ENCODE measurements at places on chromosomes 6 and 20.

GRCh38 chr20:953742-954141 lies 37.6 kb upstream of the ANGPT4 start:
- no peak for DNase-seq

DNA sequence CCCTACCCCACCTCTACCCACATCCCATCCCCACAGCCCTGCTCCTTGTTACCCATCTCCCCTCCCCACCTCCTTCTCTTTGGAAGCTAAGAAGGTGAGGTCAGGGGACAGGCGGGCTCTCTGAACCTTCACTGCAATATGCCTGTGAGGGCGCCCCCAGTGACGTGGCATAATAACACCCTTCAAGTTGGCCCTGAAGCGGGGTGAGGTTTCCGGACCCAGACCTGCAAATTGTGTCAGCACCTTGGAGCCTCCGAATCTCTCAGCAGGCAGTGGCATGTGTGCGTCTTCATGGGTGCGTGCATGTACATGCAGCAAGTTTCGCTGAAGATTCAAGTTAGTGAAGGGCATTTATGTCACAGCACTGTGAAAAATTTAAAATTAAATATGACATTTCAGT lies 114.6 kb downstream of the SOBP start:
- DNase-seq: no peak

DNA sequence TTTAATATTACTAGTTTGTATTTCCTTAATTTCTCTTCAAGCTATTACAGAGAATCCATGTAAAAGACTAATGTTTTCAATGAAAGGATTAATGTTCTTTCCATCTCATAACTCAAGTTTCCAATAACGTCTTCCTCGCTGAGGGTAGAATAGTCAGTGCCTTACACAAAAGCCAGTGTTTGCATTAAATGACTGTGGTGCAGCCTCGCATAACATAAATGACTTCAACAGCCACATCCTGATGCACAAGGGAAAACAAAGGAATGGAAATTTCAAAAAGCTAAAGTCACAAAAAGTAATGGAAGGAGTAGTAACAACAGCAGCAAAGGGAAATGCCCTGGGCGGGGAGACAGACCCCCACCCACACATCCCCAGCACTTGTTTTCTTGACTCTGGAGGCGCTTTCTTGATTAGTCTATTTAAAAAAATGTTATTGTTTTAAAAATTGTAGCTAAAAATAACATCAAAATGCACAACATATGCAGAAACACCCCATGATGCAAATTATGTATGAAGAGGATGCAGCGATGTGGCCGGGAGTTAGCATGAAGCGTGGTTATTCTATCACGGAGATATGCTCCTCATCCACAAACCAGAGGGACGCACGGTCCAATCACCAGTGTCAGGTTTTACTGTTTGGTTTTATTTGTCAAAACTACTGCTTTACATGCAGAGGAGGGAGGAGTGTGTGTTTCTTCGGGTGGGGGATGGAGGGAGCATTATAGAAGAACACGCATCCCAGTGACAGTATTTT lies 228.6 kb downstream of the GMPR start:
- no peak for DNase-seq

DNA sequence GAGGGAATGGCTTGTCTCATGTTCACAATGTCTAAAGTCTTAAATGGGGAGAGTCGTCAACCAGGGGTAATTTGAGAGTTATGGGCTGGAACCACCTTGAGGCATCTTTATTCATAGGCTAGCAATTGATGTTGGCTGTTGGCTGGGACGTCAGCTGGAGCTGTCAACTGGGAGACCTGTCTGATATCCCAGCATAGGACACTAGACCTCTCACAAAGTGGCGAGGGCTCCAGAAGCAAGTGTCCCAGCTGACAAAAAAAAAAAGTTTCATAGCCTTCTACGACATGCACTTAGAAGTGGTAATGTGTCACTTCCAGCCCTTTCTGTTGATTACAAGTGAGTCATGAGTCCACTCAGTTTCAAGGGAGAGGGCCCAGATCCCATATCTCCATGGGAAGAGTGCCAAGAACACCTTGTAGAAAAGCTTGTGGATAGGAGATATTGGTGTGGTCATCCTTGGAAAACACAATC lies 278.0 kb downstream of the ESR1 start:
- DNase-seq: no peak

GRCh38 chr6:149925253-149925973 lies 2.5 kb upstream of the RAET1G start:
- no peak for DNase-seq

GRCh38 chr6:118283766-118284165 lies 264.3 kb upstream of the PLN start:
- no peak for DNase-seq

GRCh38 chr6:45470131-45470738 lies 92.5 kb upstream of the SUPT3H start:
- DNase-seq: no peak

DNA sequence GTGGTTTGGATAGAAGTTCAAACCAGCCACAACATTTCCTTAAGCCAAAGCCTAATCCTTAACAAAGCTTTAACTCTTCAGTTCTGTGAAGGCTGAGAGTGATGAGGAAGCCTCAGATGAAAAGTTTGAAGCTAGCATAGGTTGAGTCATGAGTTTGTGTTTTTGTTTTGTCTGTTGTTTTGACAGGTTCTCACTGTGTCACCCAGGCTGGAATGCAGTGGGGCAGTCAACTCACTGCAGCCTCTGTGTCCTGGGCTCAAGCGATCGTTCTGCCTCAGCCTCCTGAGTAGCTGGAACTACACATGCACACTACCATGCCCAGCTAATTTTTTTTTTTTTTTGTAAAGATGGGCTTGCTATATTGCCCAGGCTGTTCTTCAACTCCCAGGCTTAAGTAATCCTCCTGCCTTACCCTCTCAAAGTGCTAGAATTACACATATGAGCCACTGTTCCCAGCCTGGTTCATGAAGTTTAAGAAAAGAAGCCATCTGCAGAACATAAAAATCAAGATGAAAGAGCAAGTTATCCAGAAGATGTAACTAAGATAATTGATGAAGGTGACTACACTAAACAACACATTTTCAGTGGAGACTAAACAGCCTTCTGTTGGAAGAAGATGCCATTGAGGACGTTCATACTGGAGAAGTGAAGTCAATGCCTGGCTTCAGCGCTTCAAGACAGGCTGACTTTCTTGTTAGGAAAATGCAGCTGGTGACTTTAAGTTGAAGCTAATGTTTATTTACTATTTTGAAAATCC lies 96.2 kb downstream of the SMAP1 start:
- DNase-seq: peak; percentile 1

- DNase-seq: no peak
These were observed 51.4 kb downstream of the JPH2 start for GRCh38 chr20:44135417-44136204.

- no peak for DNase-seq
These were observed 547.5 kb downstream of the MMUT start for GRCh38 chr6:48915591-48915990.

GRCh38 chr20:1255675-1256074 lies 10.4 kb upstream of the SNPH start:
- no peak for DNase-seq

DNA sequence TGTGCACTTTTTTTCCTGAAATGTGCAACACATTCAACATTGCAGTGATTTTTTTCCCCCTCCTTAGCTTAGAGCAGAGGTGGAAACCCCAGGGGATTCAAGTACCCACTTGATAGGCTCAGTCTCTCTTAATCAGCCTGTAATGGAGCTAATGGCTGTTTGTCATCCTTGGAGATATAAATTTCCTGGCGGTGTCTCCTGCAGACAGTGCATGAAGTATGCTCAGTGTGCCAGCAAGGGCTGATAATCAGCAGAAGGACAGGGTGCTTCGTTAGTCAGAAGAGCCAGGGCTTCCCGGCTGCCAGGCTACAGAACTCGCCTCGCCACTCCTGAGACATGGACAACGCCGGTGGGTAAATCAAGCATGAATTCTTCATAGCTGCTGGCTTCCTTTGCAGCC lies 69.8 kb upstream of the PHACTR2 start:
- no peak for DNase-seq

DNA sequence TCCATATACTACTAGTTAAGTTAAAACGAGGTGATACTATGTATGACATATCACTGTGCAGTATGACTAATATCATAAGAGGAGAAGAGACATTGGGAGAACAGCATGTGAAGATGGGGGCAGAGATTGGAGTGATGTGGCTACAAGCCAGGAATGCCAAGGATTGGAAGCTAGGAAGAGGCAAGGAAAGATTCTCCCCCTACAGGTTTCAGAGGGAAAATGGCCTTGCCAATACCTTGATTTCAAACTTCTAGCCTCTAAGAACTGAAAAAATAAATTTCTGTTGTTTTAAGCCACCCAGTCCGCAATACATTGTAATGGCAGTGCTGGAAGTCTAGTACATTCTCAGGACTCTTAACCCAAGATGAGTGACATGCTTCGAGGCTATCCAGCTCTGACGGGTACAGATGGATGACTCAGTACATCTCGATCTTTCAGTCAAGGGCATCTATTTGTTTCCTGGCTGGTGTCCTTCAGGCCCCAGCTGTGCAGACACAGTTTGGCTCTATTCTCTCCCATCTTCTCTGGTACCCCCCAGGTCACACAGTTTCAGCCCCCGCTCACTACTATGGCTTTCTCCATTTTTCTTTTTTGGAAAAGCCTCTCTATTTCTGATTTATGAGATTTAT lies 55.5 kb upstream of the THEMIS start:
- no peak for DNase-seq

- no peak for DNase-seq
These were observed at the start of gene SLC4A11 for GRCh38 chr20:3239026-3239866. Gene SLC4A11 (minus strand): TSS chr20:3239190. CDS start chr20:3239137, 53 bp downstream.

DNA sequence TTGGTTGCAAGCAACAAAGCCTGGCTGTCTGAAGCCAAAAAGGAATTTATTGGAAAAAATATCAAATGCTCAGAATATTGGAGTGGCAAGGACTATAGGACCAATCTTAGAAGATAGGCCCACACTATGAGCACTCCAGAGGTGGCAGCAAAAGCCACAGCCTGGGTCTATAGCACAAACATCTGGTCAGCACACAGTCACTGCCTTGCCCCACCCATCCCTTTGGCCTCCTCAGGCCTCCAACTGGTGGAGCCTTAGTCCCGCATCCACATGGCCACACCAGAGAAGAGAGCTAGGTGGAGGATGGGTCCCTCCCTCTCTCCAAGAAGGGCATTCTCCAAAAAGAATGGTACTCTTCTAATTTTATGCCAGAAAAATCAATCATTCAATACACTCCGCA lies 14.0 kb downstream of the NUDT3 start:
- no peak for DNase-seq

GRCh38 chr6:163008626-163009025 lies 280.9 kb downstream of the PACRG start:
- no peak for DNase-seq

GRCh38 chr20:58716476-58717277 lies 24.1 kb downstream of the NPEPL1 start:
- DNase-seq: no peak

DNA sequence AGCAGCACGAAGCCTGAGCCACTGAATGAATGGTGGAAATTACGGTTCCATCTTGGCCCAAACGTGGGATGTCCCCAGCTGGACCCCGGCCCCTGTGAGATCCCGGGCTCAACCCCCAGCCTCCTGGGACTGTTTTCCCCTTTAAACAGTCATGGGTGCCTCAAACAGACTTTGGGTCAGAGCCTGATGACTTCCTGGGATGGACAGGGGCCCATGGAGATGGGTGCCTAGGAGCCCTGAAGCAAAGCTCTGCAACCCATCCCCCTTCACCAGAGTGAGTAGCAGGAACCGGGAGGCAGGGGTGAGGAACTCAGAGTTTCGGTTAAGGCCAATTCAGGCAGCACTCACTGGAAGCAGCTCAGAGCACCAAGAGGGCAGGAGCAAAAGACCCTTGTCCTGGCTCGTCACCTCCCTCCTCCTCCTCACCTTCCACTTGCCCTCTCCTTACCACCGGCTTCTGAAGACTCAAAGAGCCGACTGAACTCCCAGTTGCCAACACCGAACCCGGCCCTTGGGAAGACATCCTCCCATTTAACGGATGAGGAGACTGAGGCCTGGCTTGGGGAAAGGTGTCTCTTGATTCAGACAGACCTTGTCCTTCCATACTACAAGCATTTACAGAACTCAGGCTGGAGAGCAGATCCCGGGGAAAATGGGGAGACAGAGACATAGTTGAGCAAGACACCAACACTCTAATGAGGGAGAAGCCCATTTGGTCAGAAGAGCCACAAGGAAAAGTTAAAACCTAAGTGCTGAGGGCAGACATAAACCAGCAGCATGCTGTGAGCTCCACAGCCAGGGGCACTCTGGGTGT lies 14.9 kb upstream of the TLDC2 start:
- no peak for DNase-seq

DNA sequence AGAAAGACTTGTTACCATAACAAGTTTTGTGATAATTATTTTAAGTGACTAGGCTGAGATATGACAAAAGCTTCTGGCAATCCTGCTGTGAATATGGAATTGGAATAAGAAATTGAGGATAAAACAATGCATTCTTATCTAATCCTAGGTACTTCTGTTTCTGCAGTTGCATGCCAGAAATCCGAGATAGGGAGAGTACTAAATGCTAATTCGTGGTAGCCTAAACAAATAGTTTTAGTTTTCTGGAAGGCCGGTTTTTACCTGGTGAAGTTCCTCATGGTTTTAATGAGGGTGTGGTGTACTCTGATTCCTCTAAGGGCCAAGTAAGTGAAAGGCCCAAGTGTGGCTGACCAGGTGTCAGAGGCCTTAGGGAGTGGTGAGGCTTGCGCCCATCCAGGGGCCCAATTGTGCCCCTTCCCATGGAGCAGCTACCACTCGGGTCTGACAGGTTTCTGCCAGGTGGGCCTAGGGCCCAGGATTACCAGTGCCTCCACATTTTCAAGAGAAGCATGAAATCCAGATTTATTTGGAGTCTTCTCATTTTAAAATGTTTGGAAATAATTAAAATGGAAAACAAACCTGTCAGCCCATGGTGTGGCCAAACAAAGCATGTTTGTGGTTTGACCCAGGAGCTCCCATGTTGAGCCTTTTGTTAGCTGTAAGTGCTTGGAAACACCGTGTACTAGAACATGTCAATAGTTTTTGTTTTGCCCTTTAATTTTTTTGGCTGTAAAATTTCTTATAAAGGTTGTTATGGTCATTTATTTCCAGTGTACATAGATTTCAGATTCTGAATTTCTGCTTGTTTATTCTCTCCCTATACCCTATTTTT lies 6.6 kb downstream of the PLCB4 start:
- no peak for DNase-seq

DNA sequence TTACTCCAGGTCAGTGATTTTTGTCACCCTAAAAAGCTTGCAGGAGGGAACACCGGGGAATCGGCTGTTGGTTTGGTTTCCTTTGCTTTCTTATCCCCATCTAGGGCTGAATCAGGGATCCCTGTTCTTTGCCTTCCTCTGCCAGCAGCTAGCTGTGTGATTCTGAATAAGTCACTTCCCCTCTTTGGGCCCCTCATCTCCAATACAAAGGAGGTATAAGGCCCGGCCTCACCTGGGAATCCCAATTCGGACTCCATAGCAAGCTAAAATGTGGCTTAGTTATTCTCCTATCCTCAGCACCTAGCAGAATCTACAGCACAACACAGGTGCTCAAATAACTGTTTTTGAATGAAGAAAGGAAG lies 18.5 kb upstream of the ARMC12 start:
- DNase-seq: no peak

DNA sequence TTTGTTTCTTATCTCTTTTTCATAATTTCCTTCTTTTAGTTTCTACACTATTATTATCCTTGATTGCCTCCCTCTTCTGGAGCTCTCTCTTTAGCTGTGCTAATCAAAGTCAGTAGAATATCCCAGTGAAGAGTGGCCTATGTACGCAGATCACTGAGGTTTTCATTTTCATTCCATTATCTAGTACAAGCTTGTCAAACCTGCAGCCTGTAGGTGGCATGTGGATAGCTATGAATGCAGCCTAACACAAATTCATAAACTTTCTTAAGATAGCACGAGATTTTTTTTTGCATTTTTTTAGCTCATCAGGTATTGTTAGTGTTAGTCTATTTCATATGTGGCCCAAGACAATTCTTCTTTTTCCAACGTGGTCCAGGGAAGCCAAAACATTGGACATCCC lies 825.7 kb upstream of the MAP3K7 start:
- no peak for DNase-seq
